ENCODE measurements at places on chromosomes 6 and 20.

GRCh38 chr20:39290575-39290974, 328.4 kb downstream of the DHX35 start:
- DNase-seq = no peak

GRCh38 chr6:115882174-115882573, 178.5 kb downstream of the FRK start:
- DNase-seq = no peak

DNA sequence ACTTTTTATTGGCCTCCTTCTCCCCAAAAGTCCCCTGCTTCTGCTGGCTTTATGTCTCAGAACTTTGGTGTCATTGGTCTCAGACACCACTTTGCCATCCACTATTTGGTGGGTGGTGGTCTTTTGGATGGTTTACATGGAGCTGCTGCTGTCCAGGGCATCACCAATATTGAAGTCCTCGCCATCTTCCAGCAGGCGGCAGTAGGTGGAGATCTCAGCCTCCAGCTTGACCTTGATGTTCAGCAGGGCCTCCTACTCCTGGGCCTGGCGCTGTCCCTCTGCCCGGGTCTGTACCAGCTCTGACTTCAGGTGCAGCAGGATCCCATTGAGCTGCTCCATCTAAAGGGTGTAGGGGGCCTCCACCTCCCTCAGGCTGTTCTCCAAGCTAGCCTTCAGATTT, 148.4 kb upstream of the FOXA2 start:
- DNase-seq = no peak

DNA sequence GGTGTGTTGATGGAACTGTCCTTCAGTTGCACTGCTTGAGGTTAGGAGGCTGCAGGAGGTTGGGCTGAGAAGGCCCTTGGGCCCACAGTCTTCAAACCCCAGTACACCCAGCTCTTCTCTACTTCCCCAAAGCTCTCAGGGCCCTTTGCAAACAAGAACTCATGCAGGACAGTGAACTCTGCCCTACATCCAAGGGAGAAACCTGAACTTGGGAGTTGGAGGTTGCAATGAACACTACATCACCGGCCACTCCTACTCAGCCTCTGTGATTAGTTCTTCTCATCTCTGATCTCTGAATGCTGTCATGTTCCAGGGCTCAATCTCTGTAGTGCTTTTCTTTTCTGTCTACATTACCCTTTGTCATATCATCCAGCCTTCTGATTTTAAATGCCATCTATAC, 148.5 kb upstream of the PDE7B start:
- no peak for DNase-seq

DNA sequence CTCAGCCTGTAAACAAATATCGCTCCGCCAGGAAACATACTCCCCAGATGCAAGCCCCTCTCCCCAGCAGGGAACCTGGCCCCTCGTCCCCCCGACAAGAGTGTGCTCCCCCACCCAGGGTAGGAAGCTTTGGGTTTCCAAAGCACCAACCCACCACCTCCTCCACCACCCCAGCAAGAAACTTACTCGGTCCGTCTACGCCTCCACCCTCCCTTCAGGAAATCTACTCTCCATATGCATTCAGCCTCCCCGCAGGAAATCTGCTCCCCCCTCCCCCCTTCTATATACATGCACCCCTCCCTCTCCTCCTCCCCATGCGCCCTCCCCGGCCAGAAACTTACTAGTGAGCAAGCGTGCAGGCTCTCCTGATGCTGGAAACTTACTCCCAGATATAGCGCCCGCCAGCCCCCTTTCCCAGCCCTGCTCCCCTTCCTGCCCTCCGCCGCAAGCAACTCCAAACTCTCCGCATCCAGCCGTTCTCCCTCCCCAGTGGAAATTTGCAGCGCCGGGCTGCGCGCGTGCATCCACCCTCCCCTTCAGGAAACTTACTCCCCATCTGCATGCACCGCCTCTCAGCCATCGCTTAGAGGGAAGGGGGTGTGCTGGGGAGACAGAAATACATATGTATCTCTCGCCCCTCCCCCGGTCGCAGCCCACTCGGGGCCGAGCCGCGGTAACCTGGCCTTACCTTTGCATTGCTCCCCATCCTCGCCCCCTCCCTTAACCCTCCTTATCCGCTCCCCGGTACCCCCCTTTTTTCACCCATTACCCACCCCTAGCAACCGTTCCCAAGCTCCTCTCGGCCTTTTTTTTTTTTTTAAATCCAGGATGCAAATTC, at the start of gene TRERF1:
TRERF1 (minus strand) TSS at position 594 of the 838 bp plus-strand sequence. CDS start 182,336 bp downstream, outside the sequence.
- peak; percentile 31 for DNase-seq

- no peak for DNase-seq
Measured at GRCh38 chr6:51467231-51467952, 620.0 kb downstream of the PKHD1 start.

GRCh38 chr6:69917834-69918233, 51.5 kb downstream of the COL19A1 start:
- no peak for DNase-seq

GRCh38 chr6:52361414-52361944, 472 bp upstream of the PAQR8 start:
- DNase-seq = no peak

- no peak for DNase-seq
Measured at GRCh38 chr6:6556161-6556737, 32.3 kb upstream of the LY86 start.

- DNase-seq = no peak
Measured at GRCh38 chr6:24284006-24284405, 73.9 kb downstream of the DCDC2 start.

DNA sequence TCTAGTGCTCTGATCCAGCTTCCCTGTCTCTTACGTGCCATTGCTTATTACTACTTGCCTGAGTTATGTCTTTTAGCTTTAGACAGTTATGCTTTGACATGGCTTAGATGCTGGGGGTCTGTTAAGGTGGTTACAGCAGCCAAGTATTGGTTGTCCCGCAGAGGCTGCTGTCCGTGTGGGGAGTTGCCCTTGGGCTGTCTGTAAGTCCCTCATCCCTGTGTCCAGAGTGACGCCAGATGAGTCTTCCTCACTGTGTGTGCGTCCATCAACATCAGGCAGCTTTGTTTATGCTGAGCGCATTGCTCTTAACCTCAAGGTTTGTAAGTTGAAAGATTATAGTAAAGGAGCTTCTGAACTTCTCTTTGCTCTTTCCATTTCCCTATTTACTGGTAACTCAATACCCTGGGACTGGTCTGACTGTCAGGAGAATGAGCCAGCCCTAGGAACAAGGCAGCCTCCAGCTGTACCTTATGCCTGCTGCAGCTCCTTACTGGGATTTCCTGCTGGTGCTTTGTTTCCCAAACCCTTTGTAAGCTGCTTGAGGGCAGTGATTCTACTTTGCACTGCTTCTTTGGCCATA, 7.2 kb downstream of the FAM120B start:
- DNase-seq = no peak

DNA sequence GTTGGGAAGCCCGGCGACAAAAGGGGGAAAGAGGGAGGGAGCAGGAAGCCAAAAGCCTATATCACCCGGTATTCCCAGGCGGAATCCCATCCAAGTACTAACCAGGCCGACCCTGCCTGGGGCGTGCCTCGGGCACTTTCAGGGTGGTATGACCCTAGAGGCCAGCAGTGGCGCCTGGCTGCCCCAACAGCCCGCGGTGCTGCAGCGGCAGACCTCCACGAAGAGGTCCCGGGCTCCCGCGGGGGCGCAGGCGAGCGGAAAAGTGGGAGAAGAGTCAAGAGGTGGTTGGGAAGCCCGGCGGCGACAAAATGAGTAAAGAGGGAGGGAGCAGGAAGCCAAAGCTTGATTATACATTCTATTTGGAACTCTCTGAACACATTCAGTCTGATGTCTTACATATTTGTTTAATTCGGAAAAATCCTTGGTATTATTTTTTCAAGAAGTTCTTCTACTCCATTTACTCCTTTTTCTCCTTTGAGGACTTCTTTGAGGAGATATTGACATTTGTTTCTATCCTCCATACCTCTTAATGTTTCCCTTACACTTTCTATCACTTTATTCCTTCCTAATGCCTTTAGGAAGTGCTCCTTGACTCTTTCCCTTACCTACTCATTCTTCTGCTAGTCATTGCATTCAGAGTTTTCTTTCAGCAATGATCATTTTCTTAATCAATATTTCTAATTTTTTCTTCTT, 11.5 kb downstream of the TREML4 start:
- no peak for DNase-seq

DNA sequence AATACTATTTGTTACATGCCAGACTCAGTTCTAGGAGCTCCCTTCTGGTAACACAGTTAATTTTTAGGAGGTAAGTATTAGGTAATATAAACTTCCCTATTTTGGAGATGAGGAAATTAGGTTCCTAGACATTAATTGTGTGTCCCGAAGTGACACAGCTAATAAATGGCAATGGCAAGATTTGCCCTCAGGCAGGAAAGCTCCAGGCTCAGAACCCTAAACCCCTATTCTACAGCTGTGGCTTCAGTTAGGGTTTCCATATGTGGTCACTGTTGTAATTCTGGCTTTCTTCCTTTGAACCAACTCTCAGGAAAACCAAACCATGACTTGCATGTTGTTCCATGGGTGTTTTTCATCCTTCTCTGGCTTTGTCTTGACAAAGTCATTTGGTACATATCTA, 188.2 kb downstream of the PLCB1 start:
- no peak for DNase-seq

- DNase-seq = no peak
Measured at GRCh38 chr6:41683273-41683522, 44.9 kb downstream of the MDFI start.

Data from stimulated activated CD4-positive, alpha-beta T cell treated with anti-CD3 and anti-CD28 coated beads, Interleukin-1b, Interleukin-23, amount 100 ng/mL, for 4 hours (primary cell).